Germinal center (tissue), 1 donor: ENCODE measurements at places on chromosomes 11 and 22.

GRCh38 chr11:64349404-64349803 is 9.4 kb downstream of the CCDC88B start:
- no peak for DNase-seq

DNA sequence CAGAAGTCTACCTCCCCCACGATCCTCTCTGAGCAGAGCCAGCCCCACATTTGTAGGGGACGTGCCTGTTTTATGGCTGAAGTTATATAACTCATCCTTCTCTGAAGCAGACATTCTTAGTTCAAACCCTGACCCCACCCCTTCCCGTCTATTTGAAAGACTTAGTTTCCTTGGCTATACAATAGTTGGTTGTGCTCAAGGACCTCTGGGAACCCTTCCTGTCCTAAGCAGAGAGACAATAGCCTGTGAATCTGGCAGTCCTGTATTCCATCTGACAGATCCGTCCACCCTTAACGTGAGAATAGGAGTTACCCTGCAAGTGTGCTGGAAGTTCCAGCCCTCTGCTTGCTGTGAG is 75.2 kb downstream of the MN1 start:
- DNase-seq, result no peak

DNA sequence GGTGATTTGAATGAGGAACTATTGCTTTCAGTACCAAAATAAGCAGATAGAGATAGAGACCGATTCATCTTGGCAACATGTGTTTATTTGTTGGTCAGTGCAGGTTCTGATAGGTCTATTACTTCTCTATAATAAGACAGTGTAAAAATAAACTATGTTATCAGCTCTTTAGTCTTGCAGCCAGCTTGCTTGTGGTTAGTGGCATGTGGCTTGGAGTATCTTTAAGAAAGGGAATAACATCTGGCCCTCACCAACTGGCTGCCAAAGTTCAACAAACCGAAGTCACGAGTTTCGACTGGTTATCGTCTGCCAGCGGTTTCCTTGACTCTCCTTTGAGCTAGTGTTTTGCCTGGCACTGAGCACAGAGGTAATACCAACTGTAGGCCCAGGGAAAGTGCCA is 71.8 kb downstream of the CTTN start:
- peak; percentile 62 for DNase-seq

GRCh38 chr22:45426387-45426786 is 12.9 kb downstream of the RIBC2 start:
- no peak for DNase-seq

DNA sequence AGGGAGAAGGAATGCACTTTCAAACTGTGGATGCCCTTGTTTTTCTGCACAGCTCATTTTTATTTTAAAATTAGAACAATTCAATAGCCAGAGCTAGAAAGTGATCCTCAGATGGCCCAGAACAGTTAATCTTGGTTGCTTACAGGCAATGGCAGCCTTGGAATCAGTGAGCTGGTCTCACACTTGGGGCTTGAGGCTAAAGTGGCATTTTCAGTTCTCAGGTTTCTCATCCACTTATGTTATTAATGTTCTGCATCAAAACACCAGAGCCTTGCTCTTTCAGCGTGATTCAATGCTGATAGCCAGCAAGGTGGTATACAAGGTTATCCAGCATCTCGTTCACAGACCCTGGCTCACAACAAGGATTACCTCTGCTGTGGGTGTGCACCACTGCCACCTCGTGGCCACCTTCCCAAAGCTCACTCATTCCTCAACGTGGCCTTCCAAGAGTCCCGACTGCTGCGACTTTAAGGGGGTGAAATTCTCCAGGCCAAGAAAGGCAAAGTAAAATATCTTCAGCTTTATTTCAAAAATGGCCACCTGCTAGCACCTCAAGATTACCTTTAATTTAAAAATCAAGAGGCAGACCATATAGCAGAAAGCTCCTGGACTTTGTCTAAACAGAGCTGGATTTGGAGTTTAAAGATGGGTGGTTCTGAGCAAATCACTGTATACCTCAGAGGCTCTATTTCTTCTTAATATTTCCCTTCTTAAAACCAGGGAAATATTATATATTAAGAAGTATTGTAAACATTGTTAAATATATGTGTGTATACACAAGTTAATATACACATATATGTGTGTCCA is 34.2 kb upstream of the FSHB start:
- DNase-seq, result peak; percentile 16

- DNase-seq, result no peak
Observed at GRCh38 chr11:117100556-117100955, 2.3 kb upstream of the SIK3 start.

- DNase-seq, result no peak
Observed at GRCh38 chr11:122036018-122036417, 80.0 kb downstream of the BLID start.

DNA sequence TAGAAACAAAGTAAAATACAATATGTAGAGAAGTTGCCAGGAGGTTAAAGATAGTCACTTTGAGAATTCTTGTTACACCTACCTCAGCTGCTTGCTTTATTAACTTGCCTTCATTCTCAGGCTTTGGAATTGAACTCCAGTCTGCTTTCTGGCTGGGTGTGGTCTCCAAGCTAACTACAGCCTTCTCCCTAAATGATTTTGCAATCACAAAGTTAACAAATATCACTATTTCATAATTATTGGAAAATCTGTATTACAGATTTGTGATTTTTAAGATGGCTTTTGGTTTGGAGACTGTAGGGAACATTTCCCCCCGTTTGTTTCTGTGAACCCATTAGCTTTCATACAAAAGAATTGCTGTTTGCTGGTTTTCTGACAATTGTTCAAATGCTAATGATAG is 2.2 kb downstream of the PLAAT5 start:
- DNase-seq, result no peak

- DNase-seq, result no peak
Observed at GRCh38 chr11:7467652-7468051, 17.7 kb upstream of the OLFML1 start.

- no peak for DNase-seq
Observed at GRCh38 chr22:29454276-29454675, 15.9 kb downstream of the RFPL1 start.

DNA sequence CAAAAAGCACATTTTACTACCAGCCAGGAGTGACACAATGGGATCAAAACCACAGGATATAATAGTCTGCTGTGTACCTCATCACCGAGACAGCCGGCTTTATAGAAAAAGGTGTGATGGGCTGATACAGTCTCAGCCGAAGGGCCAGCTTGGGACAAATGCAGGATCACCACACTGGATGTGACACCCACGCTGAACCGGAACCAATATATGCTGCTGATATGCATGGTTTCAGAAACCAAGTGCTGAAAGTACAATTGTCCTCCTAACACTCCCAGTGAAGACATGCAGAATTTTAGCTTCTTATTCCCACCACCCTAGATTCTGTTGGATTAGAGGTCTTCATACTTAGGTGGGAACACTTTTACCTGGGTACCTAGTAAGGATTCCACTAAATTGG is 97.0 kb upstream of the LDLRAD3 start:
- DNase-seq, result no peak

DNA sequence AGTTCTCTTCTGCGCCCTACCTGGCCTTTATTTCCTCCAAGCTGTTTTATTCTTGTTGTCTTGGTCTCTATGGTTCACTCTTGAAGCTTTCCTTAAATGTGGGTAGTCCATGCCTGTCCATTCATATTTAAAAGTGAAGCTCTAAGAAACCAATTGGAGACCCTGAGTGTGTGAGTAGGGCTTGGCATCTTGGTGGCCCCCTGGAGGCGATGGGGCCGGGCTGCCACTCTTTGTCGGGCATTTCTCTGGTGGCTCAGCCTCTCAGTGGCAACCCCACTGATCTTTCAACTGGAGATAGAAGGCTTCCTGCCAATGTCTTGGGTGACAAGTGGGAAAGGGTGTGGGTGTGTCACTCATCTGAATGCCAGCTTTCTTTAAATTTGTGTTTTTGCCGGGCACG is 9.1 kb downstream of the TRPT1 start:
- no peak for DNase-seq

DNA sequence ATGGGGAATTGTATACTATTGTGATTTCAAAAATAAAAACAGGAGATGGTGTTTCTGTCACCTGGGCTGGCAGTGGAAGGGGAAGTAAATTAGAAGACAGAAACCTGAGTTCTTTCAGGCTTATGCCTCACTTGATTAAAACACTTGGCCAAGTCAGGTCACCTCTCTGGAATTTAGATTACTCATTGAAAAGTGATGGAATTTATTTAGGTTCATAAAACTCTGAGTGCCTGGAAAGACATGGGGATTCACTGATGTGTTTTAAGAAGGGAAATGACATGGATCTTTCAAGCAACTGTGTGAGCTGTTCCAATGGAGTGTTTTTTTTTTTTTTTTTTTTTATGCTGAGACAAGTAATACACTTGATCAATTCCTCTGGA is 400.1 kb downstream of the TMEM135 start:
- DNase-seq, result no peak

GRCh38 chr11:35515224-35515623 is 10.2 kb downstream of the PAMR1 start:
- no peak for DNase-seq

DNA sequence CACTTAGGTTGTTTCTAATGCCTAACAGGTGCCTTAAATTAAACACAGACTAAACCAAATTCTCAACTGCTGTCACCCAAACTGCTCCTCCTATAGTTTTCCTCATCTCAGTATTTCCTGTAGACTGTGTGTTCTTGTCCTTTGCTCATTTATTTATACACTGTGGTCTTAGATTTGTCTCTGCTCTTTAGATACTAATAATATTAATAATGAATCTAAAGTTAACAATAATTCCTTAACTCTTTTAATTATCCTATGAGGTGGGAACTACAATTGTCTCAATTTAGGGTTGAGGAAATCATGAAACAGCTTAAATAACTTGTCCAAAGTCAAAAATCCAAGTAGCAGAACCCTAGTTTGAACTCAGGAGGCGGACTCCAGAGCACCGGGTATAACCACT is 43.9 kb upstream of the YPEL1 start:
- no peak for DNase-seq

DNA sequence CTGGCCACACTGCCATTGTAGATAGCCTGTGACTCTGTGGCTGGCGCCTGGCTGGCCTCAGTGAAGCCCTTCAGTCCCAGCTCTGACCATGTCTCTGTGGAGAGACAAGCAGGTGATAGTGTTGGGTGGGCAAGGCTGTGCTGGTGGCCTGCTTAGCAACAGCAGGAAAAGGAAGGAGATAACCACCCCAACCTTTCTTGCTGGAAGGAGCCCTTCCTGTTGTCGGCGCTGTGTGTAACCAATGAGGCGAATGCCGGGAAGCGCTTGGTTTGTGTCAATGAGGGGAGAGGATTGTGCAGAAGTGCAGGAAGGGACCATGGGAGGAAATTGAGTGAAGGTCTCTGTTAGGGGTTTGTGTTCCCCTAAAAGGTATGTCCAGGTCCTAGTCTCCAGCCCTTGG is 27.3 kb downstream of the PARVB start:
- DNase-seq, result no peak

- DNase-seq, result no peak
Observed at GRCh38 chr11:30478923-30479322, 107.2 kb downstream of the MPPED2 start.

DNA sequence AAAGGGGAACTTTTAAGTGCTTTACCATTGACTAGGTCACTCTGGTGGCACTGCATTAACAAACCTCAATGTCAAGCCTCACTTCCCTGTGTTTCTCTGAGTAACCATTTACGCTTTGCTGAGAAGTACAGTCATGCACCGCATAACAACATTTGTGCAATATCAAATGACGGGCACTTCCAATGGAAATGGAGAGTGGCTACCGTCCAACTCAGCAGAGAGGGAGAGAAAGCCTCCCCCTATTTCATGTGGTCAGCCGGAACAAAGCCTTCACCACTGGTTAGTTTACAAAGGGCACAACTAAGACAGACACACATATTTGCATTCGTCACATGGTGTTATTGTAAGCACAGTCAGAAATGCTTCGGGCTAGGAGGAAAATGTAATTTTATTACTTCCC is 117.3 kb downstream of the RASSF10 start:
- DNase-seq, result no peak

GRCh38 chr11:100445231-100445735 is 241.8 kb upstream of the ARHGAP42 start:
- no peak for DNase-seq

DNA sequence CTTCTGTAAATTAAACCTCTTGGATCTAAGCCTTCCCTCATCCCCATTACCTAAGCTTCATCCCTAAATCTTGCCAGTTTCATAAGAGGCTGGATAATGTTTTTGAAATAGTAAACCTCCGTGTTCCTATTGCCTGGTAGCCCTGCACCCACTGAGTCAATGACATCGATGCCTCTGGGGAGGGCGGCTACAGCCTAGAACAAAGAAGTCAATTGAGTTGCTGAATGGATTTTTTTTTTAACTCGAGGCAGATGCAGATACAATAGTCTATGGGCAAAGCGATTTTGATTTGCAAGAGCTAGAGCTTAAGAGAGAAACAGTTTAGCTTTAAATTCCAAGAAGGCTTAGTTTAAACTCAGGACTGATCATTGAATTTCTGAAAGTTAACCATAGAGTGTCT is 121.3 kb downstream of the NECTIN1 start:
- no peak for DNase-seq

DNA sequence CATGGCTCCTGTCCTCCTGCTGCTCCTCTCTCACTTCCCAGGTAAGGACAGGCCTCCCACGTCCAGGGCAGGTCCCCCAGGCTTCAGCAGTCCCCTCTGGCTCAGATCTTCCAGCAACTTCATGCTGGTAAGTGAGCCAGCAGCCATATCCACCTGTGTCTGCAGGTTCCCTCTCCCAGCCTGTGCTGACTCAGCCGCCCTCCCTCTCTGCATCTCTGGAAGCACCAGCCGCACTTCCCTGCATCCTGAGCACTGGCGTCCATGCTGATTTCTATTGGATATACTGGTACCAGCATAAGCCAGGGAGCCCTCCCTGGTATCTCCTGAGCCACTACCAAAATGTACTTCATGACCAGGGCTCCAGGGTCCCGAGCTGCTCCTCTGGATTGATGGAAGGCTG is 19.0 kb downstream of the RFPL3 start:
- no peak for DNase-seq

GRCh38 chr22:25201557-25202273 is 2.1 kb downstream of the CRYBB3 start:
- DNase-seq, result no peak

- DNase-seq, result no peak
Observed at GRCh38 chr22:20011123-20011992, 5.3 kb downstream of the ARVCF start.

- DNase-seq, result no peak
Observed at GRCh38 chr11:79578116-79578515, 137.3 kb upstream of the TENM4 start.

- DNase-seq, result no peak
Observed at GRCh38 chr11:30719371-30719770, 133.2 kb upstream of the MPPED2 start.
